ENCODE measurements at places on chromosomes 6 and 20.
A peak's percentile ranks its signal among the peaks of the same experiment; 100 is the strongest.

- no peak for DNase-seq
Measured at GRCh38 chr6:100923481-100924165, 42.5 kb upstream of the ASCC3 start.

DNA sequence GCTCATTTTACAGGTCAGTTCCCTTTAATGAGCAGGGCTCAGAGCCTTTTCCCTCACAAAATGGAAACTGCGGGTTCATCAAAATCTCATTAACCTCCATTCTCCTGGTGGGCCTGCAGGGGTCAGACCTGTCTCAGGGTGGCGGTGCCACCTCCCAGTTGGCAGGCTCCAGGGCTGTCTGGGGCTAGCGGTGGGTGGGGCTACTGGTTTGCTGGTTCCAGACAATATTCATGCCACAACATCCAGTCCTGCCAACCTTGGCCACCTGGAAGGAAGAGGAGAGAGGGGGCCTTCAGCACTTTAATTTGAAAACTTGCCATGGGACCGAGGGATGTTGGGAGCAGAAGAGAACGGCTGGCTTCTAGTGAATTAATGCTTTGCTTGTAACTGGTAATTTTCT is 41.9 kb upstream of the CTNNBL1 start:
- no peak for DNase-seq

DNA sequence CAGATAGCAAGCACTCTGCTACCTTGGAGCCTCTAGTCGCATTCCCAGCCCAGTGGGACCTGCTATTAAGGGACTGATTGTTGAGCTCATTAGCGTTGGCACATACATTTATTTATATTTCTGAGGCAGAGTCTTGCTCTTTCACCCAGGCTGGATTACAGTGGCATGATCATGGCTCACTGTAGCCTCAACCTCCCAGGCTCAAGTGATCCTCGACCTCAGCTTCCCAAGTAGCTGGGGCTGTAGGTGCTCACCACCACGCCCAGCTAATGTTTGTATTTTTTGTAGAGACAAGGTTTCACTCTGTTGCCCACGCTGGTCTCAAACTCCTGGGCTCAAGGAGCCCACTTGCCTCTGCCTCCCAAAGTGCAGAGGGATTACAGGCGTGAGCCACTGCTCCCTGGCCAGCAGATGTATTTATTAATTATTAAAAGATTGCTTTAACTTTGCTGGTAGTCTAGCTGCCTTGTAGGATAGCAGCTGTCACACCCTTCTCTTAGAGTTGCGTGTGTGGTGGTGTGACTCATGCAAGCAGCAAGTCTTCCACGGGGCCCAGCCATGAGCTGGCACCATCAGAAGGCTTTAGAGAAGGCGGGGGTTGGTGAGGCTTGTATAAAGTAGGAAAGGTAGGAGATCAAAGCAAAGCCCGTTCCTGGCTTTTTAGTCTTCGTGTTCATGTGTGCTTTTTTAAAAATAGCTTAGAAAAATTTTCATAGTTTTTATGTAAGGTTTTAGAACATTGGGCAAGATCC is 16.5 kb downstream of the ACTR5 start:
- DNase-seq = peak; percentile 34

GRCh38 chr6:117396228-117396627 is 29.5 kb downstream of the ROS1 start:
- DNase-seq = no peak

GRCh38 chr20:44342248-44342647 is 5.4 kb downstream of the R3HDML start:
- no peak for DNase-seq

DNA sequence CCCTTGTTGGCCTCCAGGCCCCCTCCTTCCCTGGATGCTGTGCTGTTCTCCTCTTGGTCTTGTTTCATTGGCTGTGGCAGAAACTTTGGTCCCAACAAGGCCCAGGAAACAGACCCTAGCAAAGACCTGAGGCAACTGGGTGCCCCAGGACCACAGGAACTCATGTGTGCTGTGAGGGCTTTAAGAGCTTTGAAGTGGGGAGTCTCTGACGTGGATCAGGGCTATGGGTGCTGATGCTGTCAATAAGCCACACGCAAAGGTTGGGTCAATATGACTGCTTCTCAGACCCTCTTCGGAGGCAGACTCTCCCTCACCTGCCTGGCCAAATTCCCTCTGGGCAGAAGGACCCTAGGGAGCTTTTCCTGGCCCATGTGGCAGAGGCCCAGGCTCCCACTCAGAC is 91.5 kb upstream of the MLN start:
- DNase-seq = no peak

- no peak for DNase-seq
Measured at GRCh38 chr6:27873021-27873940, 38.9 kb downstream of the OR2B2 start.

GRCh38 chr20:35286077-35286898 is 1.7 kb upstream of the EIF6 start:
- DNase-seq = no peak

DNA sequence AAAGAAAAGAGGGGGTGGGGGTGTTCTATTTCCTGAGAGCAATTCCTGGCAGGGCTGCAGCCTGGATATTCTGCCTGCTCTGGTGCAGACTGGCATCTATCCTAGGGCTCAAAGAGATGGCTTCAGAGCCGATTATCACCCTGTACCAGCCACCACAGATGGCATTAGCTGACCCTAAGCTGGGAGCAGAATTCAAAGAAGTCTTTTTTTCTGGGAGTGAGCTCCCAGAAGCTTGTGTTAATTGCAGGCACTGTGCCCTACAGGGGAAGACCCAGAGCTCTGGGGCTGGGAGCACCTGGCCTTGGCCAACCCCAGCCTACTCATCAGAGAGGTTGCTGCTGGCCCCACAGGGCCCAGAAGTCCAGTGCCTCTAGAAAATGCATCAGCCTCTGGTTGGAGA is 85.9 kb downstream of the PXDC1 start:
- no peak for DNase-seq

DNA sequence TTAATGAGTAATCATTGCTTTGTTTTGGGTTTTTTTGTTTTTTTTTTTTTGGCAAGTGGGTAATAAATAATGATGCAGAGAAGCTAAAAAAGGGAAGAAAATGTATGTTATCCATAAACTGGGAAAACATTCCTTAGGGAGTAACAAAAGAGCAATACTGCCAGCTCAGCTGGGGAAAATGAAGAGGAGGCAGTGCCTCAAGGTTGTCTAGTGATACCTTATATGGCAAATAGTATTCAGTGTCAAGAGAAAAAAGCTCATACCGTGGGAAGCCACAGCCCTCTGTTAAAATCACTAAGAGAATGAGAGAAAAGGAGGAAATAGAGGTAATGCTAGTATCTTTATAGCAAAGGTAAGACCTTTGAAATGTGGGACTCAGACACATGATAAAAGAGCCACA is 47.1 kb upstream of the SMLR1 start:
- DNase-seq = no peak

DNA sequence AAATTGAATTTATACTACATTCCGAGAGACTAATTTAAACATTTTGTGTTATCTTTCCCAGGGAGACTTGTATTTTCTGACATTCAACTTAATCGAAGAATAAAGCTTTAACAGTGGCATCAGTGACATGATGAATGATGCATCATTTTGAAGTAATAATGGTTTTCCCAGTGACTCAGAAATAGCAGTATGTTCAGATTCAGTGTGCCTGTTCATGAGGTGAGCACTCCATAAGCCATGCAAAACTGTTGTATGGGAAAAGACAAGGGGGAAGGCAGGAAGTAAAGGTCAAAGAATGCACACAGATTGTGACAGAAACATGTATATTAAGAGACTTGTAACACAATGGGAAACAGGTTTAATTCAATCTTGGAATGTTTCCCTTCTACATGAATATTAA is 1348.2 kb upstream of the GJE1 start:
- DNase-seq = no peak

GRCh38 chr6:39882531-39882899 is 51.7 kb downstream of the MOCS1 start:
- no peak for DNase-seq

DNA sequence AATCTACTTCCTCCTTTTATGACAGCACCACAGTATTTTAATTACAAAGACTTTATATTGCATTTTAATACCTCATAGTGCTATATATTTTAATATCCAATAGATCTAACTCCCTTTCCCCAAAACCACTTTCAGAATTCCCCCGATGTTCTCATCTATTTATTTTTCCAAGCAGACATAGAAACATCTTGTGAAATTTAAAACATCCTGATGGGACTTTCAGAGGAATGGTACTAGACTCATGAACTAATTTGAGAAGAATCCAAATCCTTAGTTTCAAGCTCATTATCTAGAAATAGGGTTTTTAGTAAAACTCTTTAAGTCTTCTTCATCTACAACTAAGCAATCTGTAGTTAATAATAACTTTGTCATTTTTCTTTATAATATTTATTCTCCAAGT is 97.0 kb downstream of the TRERF1 start:
- DNase-seq = no peak

- DNase-seq = no peak
Measured at GRCh38 chr6:165417278-165417865, 108.0 kb upstream of the C6orf118 start.

DNA sequence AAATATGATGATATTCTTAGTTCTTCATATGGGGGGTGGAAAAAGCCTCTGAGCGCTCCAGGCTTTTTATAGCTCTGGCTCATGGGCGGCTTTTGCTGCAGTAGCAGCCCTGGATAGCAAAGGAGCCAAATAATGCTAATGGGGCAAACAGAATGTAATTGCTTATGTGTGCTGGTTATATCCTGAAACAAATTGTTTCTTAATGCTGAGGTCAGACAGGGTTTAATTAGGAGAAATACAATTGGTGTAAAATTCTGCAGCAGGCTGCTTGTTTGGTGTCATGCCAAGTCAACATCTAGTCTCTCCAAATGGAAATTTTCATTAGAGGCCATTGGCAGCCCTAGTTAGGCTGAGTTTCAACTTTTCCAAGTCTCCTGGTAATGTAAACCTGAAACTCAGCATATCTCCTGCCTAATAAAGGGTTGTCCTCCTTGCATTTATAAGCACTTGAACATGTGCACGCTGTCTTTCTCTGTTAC is 530.1 kb upstream of the NOX3 start:
- peak; percentile 17 for DNase-seq

DNA sequence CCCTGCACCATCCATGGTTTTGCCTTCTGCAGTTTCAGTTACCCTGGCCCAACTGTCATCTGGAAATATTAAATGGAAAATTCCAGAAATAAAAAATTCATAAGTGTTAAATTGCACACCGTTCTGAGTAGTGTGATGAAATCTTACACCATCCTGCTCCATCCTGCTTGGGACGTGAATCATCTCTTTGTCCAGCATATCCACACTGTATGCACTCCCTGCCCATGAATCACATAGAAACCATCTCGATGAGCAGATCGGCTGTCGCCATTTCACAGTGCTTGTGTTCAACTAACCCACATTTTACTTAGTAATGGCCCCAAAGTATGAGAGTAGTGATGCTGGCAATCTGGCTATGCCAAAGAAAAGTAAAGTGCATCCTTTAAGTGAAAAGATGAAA is 105.9 kb upstream of the ID4 start:
- no peak for DNase-seq

DNA sequence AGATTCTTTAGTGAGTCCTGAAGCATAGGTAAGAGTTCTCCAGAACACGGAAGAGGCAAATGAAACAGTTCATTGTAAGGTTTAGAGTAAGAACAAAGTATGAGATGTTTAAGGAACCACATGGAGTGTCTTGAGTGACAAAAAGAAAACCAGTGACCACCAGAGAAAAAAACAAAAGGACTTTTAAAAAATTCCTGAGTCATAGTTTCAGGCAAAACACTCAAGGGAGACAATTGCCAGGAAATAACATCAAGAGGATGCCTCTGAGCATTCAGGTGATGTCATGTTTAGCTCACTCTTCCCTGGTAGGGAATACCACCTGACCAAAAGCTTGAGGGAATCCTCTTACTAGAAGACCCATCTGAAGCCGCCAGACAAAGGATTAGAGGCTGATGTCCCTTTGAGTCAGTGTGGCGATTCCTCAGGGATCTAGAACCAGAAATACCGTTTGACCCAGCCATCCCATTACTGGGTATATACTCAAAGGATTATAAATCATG is 110.3 kb downstream of the COL19A1 start:
- no peak for DNase-seq

GRCh38 chr6:44253307-44254101 is 3.8 kb downstream of the SLC35B2 start:
- DNase-seq = peak; percentile 26

- no peak for DNase-seq
Measured at GRCh38 chr6:5142915-5143314, 57.8 kb downstream of the PPP1R3G start.

GRCh38 chr6:26158581-26159356 is 71.5 kb downstream of the HFE start:
- DNase-seq = no peak

DNA sequence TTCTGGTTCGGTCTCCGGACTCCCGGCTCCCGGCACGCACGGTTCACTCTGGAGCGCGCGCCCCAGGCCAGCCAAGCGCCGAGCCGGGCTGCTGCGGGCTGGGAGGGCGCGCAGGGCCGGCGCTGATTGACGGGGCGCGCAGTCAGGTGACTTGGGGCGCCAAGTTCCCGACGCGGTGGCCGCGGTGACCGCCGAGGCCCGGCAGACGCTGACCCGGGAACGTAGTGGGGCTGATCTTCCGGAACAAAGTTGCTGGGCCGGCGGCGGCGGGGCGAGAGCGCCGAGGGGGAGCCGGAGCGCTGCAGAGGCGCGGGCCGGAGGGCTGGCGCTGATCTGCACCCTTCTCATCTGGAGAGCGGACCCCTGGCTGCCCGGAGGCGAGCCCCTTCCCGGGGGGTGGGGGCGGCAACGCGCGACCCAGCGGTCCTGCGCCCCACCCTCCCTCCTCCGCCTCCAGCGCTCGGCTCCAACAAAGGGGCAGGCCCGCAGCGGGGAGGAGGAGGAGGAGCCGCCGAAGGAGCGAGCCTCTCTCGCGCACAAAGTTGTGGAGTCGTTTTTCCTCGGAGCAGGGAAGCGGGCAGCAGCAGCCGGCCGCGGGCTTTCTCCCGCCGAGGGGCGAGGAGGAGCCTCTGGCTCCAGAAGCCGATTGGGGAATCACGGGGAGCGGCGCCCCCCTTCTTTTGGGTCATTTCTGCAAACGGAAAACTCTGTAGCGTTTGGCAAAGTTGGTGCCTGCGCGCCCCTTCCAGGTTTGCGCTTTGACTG is at the start of gene UTRN:
TSS of gene UTRN (plus strand) at position 553 of the 765 bp plus-strand sequence. CDS start 6,494 bp downstream, outside the sequence.
- DNase-seq = peak; percentile 69

GRCh38 chr6:39313526-39314272 is 520 bp downstream of the KCNK17 start:
- DNase-seq = no peak

GRCh38 chr6:56025795-56026194 is 150.4 kb upstream of the BMP5 start:
- no peak for DNase-seq

- no peak for DNase-seq
Measured at GRCh38 chr20:5932796-5933195, 17.5 kb downstream of the TRMT6 start.

DNA sequence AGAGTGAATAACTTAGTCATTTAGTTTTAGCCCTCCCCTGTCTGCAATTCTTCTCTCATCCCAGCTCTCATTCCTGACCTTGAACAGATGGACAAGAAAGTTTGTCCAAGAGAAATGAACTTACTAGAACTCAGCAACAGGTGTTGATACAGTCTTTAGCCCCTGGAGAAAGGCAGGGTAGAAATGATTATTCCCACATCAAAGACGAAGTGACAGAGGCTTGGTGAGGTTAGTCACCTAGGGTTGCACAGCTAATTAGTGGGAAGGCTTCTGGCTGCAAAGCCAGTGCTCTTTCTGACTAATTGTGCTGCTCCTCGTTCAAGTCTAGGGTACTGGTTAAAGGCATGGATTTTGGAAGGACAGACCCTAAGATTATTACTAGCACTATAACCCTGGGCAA is 4.5 kb downstream of the ZDHHC14 start:
- no peak for DNase-seq

GRCh38 chr20:12875510-12875909 is 133.3 kb upstream of the SPTLC3 start:
- no peak for DNase-seq

- DNase-seq = no peak
Measured at GRCh38 chr20:64048402-64049044, 916 bp downstream of the SOX18 start.
